ENCODE measurements at places on chromosomes 7 and 10. TPM values are rescaled to one million over a fixed set of nuclear protein-coding genes. Genes with fewer than 3 reads are reported as not detected.

- no peak for DNase-seq
Measured at GRCh38 chr7:8371742-8372141, 61.7 kb upstream of the NXPH1 start.

- DNase-seq = no peak
Measured at GRCh38 chr7:4958477-4959301, at the start of gene MMD2. Gene MMD2 (minus strand): TSS chr7:4959187. CDS start chr7:4959017, 170 bp downstream.

DNA sequence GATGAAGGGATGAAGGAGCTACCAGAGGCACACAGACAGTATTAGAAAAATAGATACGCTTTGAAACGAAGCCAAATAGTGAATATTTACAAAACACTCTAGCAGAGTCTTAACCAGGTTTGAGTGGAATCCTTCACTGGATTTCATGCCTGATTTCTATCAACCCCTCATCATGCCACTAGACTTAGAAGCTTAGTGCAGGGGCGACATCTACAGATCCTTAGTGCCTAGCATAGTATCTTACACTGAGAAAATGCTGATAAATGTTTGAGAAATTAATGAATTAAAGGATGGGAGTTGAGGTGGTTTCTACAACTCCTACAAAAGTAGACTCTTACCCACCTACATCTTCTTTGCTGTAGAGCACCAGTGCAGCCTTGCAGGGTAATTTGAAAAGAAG lies 54.7 kb upstream of the CCNJ start:
- no peak for DNase-seq

GRCh38 chr7:114414156-114415063 lies at the start of gene FOXP2:
Gene FOXP2 (plus strand): TSS chr7:114414815. CDS start chr7:114426512, 11,697 bp downstream.
- no peak for DNase-seq

GRCh38 chr7:25823571-25823970 lies 328.4 kb upstream of the NFE2L3 start:
- no peak for DNase-seq

GRCh38 chr7:101115215-101115614 lies 11.7 kb upstream of the SERPINE1 start:
- DNase-seq = no peak

- DNase-seq = no peak
Measured at GRCh38 chr10:77746047-77746707, 108.6 kb upstream of the KCNMA1 start.

DNA sequence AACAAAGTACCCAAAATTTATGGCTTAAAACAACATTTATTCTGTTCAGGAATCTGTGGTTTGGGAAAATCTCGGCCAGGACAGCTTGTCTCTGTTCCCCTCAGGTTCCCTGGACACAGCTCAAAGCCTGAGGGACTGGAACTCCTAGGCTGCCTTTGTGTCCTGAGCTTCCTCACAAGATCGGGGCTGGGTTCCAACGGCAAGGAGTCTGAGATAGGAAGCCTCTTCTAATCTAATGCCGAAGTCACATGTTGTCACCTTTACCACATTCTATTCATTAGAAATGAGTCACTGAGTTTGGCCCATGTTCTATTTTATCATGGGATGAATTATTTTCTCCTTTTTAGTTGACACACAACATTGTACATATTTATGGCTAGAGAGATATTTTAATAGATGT lies 80.5 kb downstream of the ANKRD26 start:
- no peak for DNase-seq

- DNase-seq = no peak
Measured at GRCh38 chr10:130337305-130337640, 201.1 kb downstream of the GLRX3 start.

- no peak for DNase-seq
Measured at GRCh38 chr10:5894403-5894802, 4.4 kb downstream of the FBH1 start.

DNA sequence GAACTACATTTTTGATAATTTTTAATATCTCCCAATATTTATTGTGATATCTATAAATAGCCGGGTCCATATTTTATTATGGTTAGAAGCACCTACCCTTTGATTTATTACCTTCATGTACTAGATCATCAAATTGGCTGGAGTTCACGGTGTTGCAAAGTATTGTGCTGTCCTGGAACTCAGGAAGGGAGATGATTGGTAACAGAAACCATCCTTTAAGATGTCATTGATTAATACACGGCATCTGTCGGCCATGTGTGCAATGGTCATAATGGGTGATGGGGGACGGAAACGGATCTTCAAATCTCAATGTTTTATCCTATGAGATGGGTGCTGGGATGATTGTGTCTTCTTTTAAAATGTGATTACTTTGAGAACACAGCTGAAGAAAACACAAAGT lies 157.0 kb downstream of the NEBL start:
- no peak for DNase-seq

DNA sequence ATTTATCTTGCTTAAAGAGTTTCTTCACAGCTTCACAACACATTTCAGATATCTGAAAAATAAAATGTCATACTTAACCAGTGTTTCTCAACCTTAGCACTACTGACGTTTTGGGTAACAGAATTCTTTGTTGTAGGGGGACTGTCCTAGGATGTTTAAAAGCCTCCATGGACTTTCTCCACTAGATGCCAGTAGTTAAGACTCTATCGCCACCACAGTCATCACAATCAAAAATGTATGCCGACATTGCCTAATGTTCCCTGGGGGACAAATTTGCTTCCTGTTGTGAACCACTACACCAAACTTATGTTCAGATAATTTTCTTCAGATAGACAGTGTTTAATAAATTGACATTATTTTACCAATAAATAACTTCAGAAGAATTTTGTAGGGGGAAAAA lies 13.4 kb downstream of the NOC3L start:
- no peak for DNase-seq

GRCh38 chr7:74429153-74429747 lies 24.5 kb upstream of the GTF2IRD1 start:
- DNase-seq = no peak

GRCh38 chr10:18021725-18022480 lies 70.2 kb downstream of the SLC39A12 start:
- DNase-seq = no peak

DNA sequence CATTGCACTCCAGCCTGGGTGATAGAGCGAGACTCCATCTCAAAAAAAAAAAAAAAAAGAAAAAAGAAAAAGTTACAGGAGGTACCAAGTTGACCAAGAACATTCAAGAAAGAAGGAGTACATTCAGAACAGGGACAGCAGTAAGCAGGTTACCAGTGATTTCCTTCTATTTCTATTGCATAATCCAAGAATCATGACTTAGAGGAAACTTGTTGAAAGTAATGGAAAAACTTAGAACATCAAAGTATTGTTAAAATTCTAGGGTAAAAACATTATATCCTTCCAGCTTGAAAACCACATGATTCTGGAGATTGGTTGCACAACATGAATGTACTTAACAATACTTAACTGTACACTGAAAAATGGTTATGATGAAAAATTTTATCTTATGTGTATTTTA lies 25.2 kb downstream of the RAPGEF5 start:
- DNase-seq = no peak

DNA sequence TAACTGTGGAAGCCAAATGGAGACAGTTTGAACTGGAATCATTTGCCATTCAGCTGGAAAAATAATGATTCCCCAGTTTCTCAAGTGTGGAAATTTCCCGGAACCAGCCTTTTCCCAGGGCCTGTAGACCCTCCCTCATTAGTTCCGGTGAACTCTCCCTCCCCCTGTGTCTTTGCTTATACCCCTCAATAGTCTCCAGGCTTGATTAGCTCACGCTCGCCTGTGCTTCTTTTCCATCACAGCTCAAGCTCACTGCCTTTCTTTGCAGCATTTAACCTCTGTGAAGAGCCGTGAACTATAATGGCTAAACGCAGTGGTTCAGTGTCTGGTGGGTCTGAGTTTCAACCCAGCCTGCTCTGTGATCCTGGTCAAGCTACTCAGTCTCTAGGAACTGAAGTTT lies 690.8 kb downstream of the INHBA start:
- no peak for DNase-seq

GRCh38 chr7:45033931-45034290 lies 33.9 kb downstream of the CCM2 start:
- no peak for DNase-seq

- DNase-seq = no peak
Measured at GRCh38 chr10:69696073-69696731, 66.2 kb downstream of the FAM241B start.

DNA sequence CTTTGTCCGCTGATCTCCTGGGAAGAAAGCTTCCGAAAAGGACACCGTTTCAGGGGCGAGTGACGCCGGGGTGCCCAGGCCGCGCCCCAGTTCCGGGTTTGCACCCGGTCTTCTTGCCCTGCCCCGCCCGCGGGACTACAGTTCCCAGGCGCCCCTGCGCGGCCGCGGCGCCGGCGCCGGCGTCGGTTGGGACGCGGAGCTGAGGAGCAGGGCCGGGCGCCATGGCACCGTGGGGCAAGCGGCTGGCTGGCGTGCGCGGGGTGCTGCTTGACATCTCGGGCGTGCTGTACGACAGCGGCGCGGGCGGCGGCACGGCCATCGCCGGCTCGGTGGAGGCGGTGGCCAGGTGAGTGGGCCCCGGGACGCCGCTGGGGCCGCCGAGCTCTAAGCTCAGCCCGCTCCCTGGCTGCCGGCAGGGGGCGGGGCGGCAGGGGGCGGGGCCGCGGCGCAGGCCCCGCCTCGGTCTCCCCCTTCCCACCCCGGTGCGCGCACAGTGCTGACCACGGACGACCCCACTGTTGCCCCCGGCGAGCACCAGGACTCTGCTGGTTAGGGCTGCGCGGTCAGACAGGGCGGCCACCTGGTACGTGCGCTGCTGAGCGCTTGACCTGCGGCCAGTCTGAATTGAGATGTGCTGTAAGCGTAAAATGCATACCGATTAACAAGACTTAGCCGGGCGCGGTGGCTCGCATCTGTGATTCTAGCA lies at the start of gene LHPP:
TSS of gene LHPP (plus strand) at position 182 of the 706 bp plus-strand sequence. CDS start at position 222, 40 bp downstream.
- DNase-seq = peak; percentile 87

GRCh38 chr10:28986117-28986792 lies 302.6 kb upstream of the LYZL1 start:
- DNase-seq = no peak

- DNase-seq = no peak
Measured at GRCh38 chr10:90769946-90770841, 87.6 kb downstream of the HTR7 start.

GRCh38 chr10:93131986-93132385 lies 58.3 kb downstream of the CYP26A1 start:
- no peak for DNase-seq

GRCh38 chr10:117348236-117348635 lies 27.0 kb downstream of the PDZD8 start:
- DNase-seq = no peak

DNA sequence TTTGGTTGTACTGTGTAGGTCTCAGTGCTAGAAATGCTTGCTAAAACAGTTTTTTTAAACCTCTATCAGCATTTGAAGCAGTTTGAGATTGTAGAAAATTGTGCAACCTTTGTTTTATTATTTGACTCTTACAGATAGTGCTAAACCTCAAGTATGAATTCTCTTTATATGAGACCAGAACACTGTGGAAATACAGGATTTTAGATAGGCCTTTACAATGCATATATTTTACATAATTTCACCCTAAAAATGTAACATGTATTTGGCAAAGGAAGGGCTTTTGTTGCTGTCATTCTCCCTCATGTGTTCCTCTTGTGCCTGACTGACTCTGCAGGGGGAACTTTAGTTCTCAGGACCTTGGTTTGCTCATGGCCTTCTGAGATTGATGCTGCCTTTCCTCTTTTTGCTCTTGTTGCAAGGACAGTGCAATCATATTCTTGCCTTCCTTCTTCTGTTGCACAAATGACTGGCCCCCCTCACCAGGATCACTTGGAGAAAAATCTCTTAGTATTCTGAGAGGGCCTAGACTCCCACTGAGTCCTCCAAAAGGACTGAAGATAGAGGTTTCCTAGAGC lies 188.7 kb downstream of the PPP1R9A start:
- DNase-seq = no peak

- DNase-seq = no peak
Measured at GRCh38 chr10:80405035-80405434, 3.3 kb upstream of the PRXL2A start.

The PLAC9 gene
- not detected for total RNA-seq

The LIPM gene
- not detected for total RNA-seq

The BAMBI gene
- total RNA-seq = 1.7 TPM

The HMX2 gene
- total RNA-seq = not detected

The TMEM213 gene
- not detected for total RNA-seq

The NUTM2A gene
- 0.48 TPM for total RNA-seq

The MOGAT3 gene
- total RNA-seq = not detected

The CALHM1 gene
- not detected for total RNA-seq

The TDRD1 gene
- total RNA-seq = 0.16 TPM

The AASS gene
- total RNA-seq = 1.6 TPM

The LIPK gene
- not detected for total RNA-seq

Data from CD8-positive, alpha-beta memory T cell (primary cell).